ENCODE measurements at places on chromosomes 12 and 14.

GRCh38 chr12:124872068-124872719, 8.5 kb upstream of the SCARB1 start:
- H3K36me3 ChIP-seq = no peaks in the 10 kb centered on the region
- H3K4me3 ChIP-seq = no peak overlapping the region
- no peak overlapping the region for H3K27ac ChIP-seq
- DNase-seq = no peak

- no peak overlapping the region for H3K4me3 ChIP-seq
- H3K27ac ChIP-seq = no peak overlapping the region
- H3K27me3 ChIP-seq = no peaks in the 10 kb centered on the region
- DNase-seq = no peak
Observed at GRCh38 chr12:52631676-52632459, 13.5 kb upstream of the KRT73 start.

DNA sequence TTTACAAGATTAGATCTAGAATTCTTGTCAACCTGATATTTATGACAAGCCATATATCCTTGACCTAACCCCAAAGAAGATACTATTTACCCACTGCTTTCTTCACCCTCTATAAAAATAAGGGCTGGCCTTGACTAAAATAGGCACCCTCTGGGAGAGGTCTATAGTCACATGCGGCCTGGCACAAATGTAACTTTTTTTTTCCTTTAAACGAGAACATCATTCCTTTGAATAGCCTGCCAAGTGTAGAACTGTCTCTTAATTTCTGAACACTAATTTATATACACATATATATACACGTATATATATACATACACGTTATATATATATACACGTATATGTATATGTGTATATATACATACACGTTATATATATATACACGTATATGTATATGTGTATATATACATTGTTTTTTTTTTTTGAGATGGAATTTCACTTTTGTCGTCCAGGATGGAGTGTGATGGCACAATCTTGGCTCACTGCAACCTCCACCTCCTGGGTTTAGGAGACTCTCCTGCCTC, 18.6 kb downstream of the PPTC7 start:
- H3K36me3 ChIP-seq = no peaks in the 10 kb centered on the region
- H3K27ac ChIP-seq = peak overlapping the region; percentile 61
- no peak overlapping the region for H3K4me3 ChIP-seq

GRCh38 chr12:94427501-94428381, 31.9 kb downstream of the CEP83 start:
- no peaks in the 10 kb centered on the region for H3K36me3 ChIP-seq
- H3K27me3 ChIP-seq = no peaks in the 10 kb centered on the region
- H3K27ac ChIP-seq = no peak overlapping the region
- no peak overlapping the region for H3K4me3 ChIP-seq

- H3K27me3 ChIP-seq = no peaks in the 10 kb centered on the region
- H3K4me1 ChIP-seq = no peaks in the 10 kb centered on the region
- no peak overlapping the region for H3K4me3 ChIP-seq
- H3K27ac ChIP-seq = no peak overlapping the region
- H3K36me3 ChIP-seq = no peaks in the 10 kb centered on the region
- no peak for DNase-seq
Observed at GRCh38 chr12:24767016-24767415, 181.9 kb downstream of the BCAT1 start.

DNA sequence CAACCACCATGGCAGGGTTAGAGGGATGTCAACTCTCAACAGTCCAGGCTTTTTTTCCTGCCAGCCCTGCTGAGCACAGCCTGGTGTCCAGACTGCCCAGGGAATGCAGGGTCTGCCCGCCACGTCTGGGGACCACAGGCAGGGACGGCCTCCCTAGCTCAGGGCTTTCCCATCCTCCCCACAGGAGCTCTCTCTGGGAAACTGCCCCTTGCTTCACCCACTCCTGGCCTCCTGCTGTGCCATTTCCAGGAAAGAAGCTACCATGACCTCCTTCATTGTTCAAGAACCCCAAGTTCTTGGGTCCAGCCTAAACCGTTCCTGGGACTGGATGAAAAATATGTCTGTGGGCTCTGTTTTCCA, 4.8 kb downstream of the SCNN1A start:
- DNase-seq = peak; percentile 3
- H3K36me3 ChIP-seq = no peaks in the 10 kb centered on the region
- no peaks in the 10 kb centered on the region for H3K27me3 ChIP-seq
- H3K4me3 ChIP-seq = no peak overlapping the region
- no peaks in the 10 kb centered on the region for H3K4me1 ChIP-seq

GRCh38 chr14:65164068-65164824, 61.9 kb upstream of the MAX start:
- H3K27ac ChIP-seq = no peak overlapping the region
- H3K36me3 ChIP-seq = no peaks in the 10 kb centered on the region
- no peaks in the 10 kb centered on the region for H3K4me1 ChIP-seq

- no peak for DNase-seq
- H3K4me1 ChIP-seq = peaks cover 16% of the 10 kb centered on the region
- H3K4me3 ChIP-seq = no peak overlapping the region
- no peak overlapping the region for H3K27ac ChIP-seq
- H3K27me3 ChIP-seq = no peaks in the 10 kb centered on the region
- H3K36me3 ChIP-seq = no peaks in the 10 kb centered on the region
Observed at GRCh38 chr12:101828463-101829196, 2.1 kb downstream of the GNPTAB start.

DNA sequence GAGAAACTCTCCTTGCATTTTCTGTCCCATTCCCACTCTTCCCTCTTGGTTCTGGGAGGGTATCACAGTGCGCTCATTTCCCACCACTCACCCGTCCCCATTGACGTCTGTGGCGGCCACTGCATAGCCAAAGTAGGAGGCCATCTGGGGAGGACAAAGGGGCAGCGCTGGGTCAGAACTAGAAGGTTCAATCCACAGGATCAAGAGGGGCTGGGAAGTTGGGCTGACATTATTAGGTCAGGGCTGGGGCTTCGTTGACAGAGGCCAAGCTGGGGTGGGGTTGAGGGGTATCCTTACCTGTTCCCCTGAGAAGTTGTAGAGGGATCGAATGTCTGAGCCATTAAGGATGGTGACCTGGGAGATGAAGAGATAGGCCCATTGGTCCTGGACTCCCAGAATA, 13.5 kb downstream of the ITGA5 start:
- no peak overlapping the region for H3K27ac ChIP-seq
- no peak overlapping the region for H3K4me3 ChIP-seq
- no peak for DNase-seq
- peaks cover 96% of the 10 kb centered on the region for H3K36me3 ChIP-seq
- no peaks in the 10 kb centered on the region for H3K27me3 ChIP-seq

GRCh38 chr14:93749076-93749420, 39.2 kb downstream of the PRIMA1 start:
- H3K4me3 ChIP-seq = no peak overlapping the region
- H3K4me1 ChIP-seq = peaks cover 21% of the 10 kb centered on the region
- H3K36me3 ChIP-seq = no peaks in the 10 kb centered on the region
- DNase-seq = no peak
- H3K27ac ChIP-seq = peak overlapping the region; percentile 96
- H3K27me3 ChIP-seq = no peaks in the 10 kb centered on the region

DNA sequence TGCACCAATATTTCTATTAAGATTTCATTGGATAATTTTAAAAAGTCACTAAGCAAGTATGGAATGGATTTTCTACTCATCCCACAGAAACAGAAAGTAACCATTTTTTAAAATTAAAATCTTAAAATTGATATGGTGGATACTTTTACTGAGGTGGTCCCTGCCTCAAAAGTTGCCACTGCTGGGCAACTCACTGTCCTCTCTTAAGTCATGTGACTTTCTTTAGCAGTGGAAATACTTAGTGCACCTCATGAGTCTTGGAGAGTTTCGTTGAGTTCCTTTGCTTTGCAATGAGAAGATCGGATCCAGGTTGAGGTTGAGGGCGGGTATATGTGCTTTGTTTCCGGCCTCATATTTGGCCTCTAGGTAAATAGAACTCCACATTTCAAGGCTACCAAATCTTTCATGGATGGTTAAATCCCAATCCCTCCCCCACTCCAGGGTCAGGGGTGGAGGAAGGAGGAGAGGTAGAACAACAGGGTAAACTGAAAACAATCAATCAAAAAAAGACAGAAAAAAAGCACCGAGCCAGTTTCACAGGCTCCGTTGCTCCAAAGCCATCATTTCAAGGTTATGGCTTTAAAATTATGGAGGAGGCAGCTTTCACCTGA, 39.5 kb upstream of the DUSP6 start:
- H3K27me3 ChIP-seq = no peaks in the 10 kb centered on the region
- no peak for DNase-seq
- H3K27ac ChIP-seq = no peak overlapping the region
- H3K4me1 ChIP-seq = peaks cover 19% of the 10 kb centered on the region
- H3K4me3 ChIP-seq = no peak overlapping the region
- H3K36me3 ChIP-seq = no peaks in the 10 kb centered on the region

DNA sequence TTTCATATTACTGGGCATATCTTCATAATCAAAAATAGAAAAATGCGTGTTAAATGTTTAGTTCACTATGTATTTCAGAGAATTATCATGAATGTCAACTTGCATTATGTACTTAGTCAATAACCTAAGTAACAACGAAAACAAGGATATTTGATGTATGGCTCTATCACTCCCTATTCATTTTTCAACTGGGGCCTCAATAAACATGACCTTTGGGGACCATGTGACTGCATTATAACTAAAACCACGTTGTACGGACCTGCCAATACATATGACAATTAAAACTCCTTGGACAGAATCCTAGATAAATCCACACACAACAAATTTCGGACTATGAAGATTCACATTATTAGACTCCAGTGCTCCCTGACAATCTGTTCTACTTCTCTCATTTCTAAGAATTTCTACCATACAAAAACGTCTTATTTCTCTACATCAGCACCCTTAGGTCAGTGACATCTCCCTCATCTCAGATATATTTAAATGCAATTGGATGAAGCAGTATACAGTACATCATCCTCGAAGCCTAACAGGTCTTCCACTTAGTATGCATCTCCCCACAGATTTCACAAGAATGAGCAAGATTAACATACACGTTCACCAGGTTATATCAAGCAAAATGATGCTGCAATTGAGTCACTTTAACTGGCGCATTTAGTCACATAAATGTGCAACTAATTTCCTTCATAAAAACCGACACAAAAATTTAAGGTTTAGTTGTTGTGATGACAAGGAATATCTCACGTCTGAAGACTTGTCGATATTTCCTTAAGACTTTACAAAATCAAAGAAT, 1.5 kb downstream of the UBE2N start:
- no peak for DNase-seq
- H3K4me3 ChIP-seq = peak overlapping the region; percentile 89
- H3K36me3 ChIP-seq = no peaks in the 10 kb centered on the region
- peaks cover 61% of the 10 kb centered on the region for H3K4me1 ChIP-seq

GRCh38 chr14:35959835-35960234, 133.7 kb downstream of the BRMS1L start:
- H3K4me3 ChIP-seq = no peak overlapping the region
- no peaks in the 10 kb centered on the region for H3K4me1 ChIP-seq
- DNase-seq = no peak
- H3K36me3 ChIP-seq = no peaks in the 10 kb centered on the region
- H3K27me3 ChIP-seq = no peaks in the 10 kb centered on the region
- H3K27ac ChIP-seq = no peak overlapping the region

DNA sequence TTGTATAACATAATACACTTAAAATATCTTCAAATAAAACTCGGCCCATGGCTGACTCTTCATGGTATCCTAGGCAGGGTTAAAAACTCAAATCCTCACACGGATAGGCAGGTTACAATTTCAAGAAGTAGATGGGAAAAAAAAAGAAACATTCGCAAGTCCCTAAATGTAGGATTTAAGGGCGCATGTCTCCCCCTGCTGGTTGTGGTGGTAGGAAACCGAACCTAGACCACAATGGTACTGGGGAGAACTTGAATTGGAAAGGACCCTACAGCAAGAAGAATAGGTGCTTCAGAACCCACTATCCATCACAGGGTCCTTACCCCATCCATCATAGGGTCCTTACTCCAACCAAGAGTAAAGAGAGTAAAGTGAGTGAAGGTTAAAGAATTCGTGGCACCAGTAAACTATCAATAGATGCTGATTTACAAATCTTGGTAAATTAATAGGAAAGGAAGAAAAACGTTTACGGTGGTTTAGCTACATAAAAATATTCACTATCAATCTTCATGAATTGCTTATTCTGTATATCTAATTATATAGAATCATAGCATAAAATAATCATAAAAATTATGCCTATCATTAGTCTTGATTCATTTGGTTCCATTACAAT, 3.3 kb upstream of the CIPC start:
- H3K27ac ChIP-seq = no peak overlapping the region
- H3K27me3 ChIP-seq = no peaks in the 10 kb centered on the region
- peaks cover 28% of the 10 kb centered on the region for H3K4me1 ChIP-seq
- no peak overlapping the region for H3K4me3 ChIP-seq
